ENCODE measurements at places on chromosomes 1 and 21.

DNA sequence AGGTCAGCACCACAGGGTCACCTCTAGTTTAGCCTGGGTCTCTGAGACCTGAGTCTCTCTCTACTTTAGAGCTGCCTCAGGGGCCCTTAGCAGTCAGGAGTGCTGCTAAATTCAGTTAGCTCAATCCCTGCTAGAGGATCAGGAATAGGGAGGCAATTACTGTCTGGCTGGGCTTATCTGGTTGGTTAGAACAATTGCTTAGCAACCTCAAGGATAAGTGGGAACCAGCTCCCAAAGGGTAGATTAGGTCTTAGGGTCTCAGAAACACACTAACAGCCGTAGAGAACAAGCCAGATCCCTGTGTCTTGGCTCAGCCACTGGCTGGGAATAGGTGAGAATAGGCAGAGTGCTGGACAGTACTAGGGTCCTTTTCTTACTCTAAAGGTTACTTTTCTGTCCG is 7.7 kb downstream of the PM20D1 start:
- DNase-seq, result peak; percentile 47

GRCh38 chr1:180150982-180151381 is 3.7 kb upstream of the QSOX1 start:
- DNase-seq, result no peak

GRCh38 chr1:20589331-20590278 is 708 bp downstream of the CDA start:
- no peak for DNase-seq

- no peak for DNase-seq
Measured at GRCh38 chr1:3494321-3495308, 40.1 kb downstream of the ARHGEF16 start.

GRCh38 chr1:119981986-119982815 is 85.9 kb upstream of the ADAM30 start:
- DNase-seq, result no peak

DNA sequence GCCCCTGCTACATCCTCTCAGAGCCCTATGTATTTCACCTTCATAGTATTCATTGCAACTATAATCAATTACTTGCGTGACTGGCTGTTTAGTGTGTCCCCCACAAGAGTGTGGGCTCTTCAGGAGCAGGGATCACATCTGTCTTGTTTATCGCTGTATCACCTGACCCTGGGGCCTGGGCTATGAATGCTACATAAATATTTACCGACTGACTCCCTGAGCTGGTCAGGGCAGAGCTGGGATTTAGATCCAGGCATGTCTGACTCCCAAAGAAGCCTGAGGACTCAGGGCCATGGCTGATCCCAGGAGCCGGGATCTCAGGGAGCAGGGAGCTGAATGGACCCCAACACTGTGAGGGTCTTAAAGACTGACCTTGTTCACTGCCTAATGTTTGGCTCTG is 49.7 kb downstream of the AHDC1 start:
- no peak for DNase-seq

DNA sequence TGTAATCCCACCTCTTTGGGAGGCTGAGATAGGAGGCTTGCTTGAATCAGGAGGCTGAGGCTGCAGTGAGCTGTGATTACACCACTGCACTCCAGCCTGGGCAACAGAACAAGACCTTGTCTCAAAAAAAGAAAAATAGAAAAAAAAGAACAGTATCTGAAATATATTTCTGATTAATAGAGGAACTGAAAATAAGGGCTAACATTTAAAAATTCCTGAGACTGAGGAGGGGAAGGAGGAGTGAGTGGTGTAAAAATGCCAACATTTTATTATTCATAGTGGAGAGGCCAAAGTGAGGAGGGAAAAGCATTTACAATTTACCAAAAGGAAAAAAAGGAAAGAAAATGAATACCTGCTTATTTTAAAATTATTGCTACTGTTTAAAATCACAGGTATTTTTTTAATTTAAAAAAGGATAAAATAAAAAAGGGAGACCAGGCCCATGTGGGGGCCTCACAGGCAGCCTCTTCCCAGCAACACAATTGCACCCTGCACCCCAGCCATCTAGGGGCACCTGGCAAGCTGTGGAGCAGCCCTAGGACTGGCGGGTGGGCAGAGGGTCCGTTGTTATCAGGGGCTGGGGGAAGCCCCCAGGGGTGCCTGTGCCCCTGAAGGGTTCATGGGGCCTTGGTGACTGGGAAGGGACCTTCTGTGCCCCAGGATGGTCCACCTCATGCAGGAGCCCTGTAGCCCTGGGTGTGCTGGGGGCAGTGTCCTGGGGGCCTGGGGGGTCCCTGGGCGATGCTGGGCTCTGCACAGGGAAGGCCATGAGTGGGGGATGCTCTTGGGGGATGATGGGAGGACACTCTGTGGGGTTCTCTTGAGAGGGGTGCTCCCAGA is 34.8 kb upstream of the ADARB1 start:
- DNase-seq, result no peak

DNA sequence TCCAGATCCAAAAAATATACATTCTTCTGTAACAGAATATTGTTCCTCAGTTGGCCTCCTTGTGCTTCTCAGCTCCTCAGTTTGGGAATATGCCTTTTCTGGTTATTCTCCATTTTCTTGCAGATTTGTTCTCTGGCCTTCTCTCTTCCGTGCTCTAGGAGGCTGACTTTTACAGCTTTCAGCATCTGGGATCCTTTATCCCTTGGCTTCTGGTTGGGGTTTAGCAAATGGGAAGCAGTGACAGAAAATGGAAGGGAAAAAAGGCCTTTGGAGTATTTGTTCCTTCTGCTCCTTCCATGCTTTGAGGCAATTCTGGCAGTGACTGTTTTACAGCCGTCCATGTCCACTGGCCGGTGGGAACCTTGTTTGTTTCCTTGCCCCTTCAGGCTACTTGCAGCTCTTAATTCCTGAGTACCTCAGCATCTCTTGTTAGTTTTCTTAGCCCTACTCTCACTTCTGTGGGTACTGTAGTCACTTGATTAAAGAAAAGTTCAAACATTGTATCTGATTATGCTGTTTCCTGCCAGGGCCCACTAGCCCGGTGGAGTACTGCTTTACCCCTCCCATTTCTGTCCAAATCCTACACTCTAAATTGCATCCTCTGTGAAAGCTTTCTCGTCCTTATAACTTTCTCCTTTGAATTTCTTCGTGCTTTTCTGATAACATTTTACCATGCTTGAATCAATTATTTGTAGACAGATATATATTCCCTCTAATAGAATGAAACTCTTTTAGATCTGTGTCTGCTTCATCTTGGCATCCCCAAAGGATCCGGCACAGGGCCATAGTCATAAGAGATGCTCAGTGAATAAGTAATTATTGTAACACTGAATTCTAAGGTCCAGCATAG is 118.2 kb downstream of the OSBPL9 start:
- DNase-seq, result no peak

- no peak for DNase-seq
Measured at GRCh38 chr1:63911049-63911448, 137.2 kb downstream of the ROR1 start.

GRCh38 chr1:53016705-53017104 is 45.3 kb upstream of the PODN start:
- no peak for DNase-seq

- no peak for DNase-seq
Measured at GRCh38 chr1:230407351-230407750, 18.8 kb downstream of the PGBD5 start.

DNA sequence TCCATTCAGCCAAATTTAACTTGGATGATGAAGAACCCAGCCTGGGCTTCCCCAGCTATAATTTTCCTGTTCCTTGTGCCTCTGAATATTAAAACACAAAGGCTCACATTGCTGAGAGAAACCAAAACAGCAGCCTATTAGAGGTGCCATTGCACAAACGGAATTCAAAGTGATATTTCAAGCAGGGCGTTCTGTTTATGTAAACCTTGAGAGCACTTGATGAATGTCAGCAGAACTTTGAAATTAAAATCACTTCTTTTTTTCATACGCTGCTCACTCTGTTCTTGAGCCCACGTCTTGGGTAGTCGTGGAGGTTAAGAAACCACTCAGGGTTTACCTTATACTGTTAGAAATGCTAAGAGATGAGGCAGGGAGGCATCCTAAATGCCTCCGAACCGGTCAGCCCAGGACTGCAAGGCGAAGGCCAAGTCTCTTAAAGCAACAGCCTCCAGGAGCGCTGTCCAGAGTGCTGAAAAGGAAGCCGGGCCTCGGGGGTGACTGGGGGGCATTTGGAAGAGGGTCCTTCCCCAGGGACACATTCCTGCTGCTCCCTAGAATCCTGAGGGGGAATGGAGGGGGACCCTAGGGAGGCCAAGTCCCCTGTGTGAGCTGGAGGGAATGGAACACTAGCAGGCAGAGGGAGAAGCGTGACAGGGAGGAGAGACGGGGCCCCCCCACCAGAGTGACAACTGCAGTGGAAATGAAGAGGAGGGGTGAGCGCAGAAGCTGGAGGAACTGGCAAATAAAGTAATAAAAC is 154.8 kb upstream of the VAMP3 start:
- DNase-seq, result no peak

- no peak for DNase-seq
Measured at GRCh38 chr1:183081402-183082120, 58.3 kb downstream of the LAMC1 start.

GRCh38 chr1:201450721-201451291 is 18.2 kb downstream of the PHLDA3 start:
- peak; percentile 39 for DNase-seq

- no peak for DNase-seq
Measured at GRCh38 chr1:226882631-226883409, 12.4 kb downstream of the PSEN2 start.

GRCh38 chr1:78843111-78843510 is 163.4 kb downstream of the ADGRL4 start:
- DNase-seq, result no peak

DNA sequence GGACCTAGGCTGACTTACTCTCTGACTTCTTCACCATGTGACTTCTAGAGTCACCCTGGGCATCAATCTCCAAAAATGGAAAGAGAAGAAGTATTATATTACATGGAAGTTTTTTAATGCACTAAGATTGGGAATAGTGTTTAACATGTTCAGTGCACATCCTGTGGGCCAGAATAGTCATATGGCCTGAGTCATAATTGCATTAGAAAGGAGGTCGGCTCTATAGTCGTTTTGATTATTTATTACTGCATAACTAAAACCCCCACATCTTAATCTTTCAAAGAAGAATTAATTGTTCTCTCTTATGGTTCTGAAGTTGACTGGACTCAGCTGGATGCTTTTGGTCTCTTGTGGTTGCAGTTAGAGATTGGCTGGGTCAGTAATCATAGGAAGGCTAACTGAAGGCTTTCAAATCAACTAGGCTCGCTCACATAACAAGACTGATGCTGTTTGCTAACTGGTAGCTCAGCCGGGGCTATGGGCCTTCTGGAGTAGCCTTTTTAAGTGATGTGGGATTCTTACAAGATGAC is 810.6 kb upstream of the ADGRL4 start:
- no peak for DNase-seq

GRCh38 chr1:8463144-8463927 is 145.4 kb downstream of the SLC45A1 start:
- DNase-seq, result no peak

DNA sequence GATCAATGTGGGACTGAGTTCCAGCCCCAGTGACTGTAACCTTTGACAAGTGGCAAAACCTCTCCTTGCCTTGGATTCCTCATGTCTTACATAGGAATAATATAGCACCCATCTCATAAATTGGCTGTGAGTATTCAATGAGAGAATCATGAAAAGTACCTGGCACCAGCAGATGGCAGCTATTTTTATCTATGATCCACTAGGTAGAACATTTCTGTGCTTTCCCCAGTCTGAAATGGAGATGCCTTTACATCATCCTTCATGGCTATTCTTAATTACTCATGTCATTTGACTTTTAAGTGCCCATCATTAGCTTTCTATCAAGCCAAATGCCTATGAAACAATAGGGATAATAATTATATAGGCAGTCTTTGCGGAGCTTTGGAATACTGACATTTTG is 130.1 kb downstream of the TGFB2 start:
- DNase-seq, result no peak

DNA sequence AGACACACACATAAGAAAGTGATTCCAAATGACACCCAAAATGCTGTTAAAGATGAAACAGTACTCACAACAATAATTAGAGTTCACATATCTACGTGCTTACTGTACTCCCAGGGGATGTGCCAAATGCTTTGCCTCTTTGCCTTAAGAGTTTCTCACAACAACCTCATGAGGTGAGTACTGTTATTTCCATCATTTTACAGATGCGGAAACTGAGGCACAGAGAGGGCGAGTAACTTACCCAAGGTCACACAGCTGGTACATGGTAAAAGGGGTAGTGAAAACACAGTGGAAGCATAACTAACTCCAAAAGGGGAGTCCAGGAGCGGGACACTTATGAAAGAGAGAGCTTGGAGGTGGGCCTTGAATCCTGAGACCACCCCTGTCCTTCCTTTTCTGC is 171.8 kb downstream of the ACTL8 start:
- no peak for DNase-seq

DNA sequence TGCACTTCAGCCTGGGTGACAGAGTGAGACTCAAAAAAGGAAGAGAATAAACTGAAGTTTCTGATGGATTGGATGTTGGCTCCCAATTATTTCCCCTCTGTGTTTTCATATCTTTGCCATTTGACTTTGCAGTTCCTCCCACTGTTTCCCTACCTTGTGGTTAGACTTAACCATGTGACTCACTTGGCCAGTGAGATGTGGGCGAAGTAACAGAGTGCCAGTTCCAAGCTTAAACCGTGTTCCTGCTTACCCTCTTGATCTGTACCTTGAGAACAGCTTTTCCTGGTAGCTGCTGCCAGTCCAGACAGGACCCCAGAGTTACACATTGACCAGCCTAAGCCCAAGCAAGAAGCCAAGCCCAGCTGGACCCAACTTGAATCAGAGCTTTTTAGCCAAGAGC is 323.4 kb downstream of the LTN1 start:
- DNase-seq, result no peak

All from D341Med (cell line).